ENCODE measurements at places on chromosomes 16 and 17.

DNA sequence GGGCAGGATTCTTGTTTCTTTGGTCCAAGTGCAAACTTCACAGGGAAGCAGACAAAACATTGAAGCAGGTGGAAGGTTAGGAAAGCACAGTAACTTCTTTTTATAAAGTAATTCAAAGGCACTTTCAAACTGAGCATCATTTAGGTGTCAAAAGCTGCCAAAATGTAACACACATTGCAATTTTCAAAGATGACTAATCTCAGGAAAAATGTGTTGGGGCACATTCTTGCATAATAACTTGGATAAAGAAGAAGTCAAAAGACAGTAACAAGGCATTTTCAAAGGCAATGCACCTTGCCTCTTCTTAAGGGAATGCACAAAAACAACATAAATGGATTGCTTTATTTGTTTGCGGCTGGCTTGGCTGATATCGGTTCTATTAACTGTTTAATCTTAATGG lies 3.6 kb downstream of the KCNJ2 start:
- DNase-seq = no peak

DNA sequence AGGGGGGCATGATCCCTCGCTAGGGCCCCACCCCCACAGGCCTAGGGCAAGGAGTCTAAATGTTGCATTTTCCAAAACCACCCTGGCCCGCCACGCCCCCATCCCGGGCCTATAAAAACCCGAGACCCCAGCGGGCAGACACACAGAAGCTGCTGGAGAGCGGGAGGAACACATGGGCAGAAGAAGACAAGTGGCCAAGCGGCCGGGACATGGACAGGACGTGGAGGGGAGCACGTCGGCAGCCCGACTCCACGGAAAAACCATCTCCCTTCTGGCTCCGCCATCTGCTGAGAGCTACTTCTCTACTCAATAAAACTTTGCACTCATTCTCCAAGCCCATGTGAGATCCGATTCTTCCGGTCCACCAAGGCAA lies 34.1 kb upstream of the ENPP7 start:
- no peak for DNase-seq

DNA sequence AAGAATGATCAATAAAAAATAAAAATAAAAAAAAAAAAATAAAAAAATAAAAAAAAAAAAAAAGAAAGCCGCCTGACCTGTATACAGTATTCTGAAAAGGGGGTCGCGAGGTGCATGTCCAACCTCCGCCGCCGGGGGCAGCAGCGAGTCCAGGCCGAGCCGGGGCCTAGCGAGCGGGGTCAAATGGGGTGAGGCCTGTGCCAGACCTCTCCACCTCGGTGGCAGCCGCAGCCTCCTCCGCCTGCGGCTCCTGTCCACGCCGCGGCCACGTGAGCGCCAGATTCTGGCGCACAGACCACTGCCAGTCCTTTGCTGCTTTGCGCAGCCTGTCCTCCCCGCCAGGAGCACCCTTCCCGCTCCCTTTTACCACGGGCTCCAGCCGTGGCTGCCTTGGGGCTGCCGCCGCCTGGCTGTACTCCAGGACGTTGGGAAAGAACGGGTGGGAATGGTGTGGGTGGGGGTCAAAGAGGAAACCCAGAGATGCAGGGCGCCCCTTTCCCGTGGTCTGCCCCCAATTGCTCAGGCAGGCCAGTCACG lies 2.4 kb upstream of the BCKDK start:
- DNase-seq = peak; percentile 92

DNA sequence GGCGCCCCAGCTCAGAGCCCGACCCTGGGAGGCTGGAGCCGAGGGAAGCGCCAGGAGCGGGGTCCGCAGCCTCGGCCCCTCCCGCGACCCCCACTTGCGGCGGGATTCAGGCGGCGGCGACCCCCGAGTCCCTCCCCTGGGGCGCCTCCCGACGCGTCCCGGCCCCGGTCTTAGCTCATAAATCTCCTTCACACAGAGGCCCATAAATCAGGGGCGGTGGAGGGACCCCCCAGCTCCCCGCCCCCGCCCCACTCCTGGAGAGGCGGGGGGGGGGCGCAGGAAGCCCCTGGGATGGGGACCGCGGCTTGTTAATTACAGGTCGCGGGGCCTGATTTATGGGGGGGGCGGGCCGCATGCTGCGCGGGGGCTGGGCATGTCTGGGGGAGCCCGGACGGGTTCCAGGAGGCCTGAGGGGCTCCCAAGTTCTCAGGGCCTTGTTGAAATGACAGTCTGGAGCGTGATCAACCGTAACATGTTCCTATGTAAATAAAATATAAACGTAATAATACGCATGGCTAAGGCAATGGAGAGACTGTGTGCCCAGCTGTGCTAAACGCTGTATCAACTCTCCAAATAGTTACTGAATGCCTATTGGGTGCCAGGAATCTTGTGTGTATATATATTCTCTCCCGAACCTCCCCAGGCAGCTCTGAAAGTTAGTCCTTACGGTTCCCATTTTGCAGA lies 10.0 kb upstream of the BHLHA9 start:
- no peak for DNase-seq

DNA sequence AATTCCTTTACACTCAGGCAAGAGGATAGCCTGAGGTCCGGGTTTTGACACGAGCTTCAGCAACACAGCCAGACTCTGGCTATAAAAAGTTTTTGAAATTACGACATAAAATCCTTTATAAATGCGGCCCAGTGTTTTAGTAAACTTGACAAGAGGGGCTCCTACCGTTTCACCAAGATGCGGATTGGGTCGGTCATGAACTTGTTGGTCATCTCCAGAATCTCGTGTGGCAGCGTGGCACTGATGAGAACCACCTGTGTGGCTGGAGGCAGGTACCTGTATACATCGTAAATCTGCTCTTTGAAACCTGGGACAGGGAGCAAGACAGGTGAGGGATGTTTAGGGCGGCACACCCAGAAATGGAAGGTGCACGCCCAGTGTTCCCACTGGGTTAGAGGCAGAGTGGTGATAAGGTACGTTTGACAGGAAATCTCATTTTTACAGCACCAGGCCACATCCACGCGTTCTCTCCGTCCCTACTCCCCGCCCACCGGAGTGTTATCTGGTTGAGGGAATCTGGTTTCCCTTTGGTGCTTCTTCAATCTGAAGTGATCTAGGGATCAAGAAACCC lies 8.0 kb downstream of the EIF4A3 start:
- peak; percentile 65 for DNase-seq

- DNase-seq = no peak
Observed at GRCh38 chr16:70472786-70473433, 18.5 kb downstream of the FCSK start.
